ENCODE measurements at places on chromosomes 2 and 18. TPM values are rescaled to one million over a fixed set of nuclear protein-coding genes. Genes with fewer than 3 reads are reported as not detected.

The IL36B gene
- total RNA-seq: not detected

The DCDC2C gene
- total RNA-seq: not detected

DNA sequence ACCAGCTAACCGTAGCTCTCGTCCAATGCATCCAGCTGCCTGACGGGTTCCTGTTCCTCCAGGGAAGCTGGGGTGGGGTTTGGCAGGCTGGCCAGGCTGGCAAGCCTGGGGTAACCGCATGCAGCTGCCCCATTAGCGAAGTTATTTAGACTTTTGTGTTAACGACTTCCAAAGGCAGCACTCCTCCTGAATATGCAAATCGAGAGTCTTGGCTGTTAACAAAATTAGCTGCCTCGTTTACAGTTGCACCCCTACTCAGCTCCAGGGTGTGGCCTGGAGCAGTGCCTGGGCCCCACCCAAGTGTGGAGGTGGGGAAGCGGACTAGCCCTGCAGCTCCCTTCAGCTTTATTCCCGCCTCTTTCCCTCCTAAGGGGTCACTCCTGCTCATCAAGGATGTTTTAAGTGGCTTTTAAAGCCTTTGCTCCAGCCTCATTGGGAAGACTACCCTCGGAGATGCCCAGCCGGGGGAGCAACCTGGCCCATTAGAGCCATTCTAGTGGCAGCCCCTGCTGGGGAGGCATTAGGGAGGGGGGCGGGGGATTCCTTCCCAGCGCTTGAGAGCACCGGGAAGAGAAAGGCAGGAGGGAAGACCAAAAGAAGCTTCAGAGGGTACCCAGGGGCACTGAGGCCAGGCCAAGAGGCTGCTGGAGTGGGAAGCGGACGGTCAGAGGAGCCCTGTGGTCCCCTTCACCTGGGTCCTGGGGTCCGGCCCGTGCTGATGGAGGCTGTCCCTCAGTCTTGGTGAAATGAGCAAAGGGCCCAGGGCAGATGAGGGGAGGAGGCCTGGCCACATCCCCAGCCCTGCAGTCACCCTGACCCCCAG lies 204.1 kb downstream of the CELF4 start:
- H3K4me3 ChIP-seq: no peak overlapping the region
- DNase-seq: no peak
- no peak overlapping the region for H3K27ac ChIP-seq
- H3K4me1 ChIP-seq: no peaks in the 10 kb centered on the region

DNA sequence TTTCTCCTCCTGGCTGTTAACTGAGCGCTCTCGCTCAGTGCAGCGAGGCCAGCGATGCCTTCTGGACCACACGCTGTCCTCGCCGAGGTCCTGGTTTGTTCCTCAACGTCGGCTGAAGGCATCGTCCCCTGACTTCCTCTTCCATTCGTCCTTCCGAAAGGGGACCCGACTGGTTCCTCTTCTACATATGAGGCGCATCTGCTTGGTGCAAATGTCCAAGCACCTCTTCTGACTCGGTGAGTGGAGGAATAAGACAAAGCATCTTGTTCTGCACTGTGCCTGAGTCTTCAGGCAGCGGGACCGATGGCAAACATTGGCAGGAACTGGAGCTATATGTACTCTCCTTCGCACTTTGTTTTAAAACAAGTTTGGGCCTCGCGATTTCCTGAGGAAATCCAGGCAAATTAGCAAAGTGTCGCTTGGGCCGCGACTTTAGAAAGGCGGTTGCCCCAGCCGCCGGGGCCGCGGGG lies 621 bp upstream of the KCNS3 start:
- H3K4me1 ChIP-seq: peaks cover 31% of the 10 kb centered on the region
- H3K36me3 ChIP-seq: no peaks in the 10 kb centered on the region
- H3K4me3 ChIP-seq: peak overlapping the region; percentile 80
- H3K27ac ChIP-seq: peak overlapping the region; percentile 44

The GPR75 gene
- 1.2 TPM for total RNA-seq

The SLC14A1 gene
- 1.6 TPM for total RNA-seq

DNA sequence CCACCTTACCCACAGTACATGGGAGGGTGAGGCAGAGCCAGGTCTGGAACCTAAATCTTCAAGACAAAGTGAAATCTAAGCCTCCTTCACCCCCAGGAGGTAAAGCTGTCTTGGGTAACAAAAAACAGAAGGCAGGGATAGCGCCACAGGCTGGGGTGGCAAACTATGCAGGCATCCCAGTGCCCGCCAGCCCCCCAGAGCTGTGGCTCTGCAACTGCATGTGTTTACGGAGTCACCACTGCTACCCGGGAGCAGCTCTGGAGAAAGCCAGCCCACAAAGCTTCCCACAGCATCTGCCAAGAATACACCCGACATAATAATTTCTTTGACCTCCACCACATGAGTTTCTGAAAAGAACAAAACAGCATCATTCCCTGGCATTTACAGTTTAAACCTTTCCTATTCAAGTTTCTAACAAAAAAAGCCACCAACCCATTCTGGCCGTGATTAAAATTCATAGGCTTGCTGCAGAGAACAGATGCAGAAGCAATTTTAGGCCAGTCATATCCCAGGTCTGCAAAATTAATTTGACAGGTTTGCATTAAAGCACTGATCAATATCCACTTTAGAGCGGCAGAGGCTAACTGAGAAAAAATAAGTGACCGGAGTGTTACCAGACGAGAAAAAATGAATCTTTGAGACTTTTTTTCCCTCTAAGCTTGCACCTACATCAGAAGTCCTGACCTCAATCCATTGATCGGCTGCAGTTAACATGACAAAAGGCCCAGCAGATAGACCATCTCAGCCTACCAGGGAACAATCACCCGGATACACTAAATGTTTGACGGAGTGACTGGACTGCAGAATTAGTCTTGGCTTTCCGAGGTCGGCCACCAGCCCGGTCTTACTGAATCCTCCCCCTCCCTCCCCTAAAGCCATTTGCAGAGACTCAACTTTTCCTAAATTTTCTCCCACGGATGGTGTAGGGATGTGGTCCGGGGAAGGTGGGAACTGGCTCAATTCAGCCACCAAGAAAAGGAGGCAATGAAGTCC lies 309.6 kb upstream of the SKOR2 start:
- H3K4me1 ChIP-seq: no peaks in the 10 kb centered on the region
- H3K4me3 ChIP-seq: no peak overlapping the region
- H3K36me3 ChIP-seq: no peaks in the 10 kb centered on the region

The C18orf54 gene
- 1.7 TPM for total RNA-seq

The CHRNG gene
- not detected for total RNA-seq

DNA sequence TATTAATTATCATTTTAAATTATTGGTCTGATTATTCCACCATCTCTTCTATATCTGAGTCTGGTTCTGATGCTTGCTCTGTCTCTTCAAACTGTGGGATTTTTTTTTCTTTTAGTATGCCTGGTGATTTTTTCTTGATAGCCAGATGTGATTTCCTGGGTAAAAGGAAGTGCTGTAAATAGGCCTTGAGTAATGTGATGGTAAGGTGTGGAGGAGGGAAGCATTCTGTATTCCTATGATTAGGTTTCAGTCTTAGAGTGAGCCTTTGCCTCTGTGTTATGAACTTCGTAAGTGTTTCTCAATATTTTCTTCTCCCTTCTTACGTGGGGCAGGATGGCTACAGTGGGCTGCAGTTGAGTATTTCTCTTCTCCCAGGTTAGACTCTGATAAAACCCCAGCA lies 103.0 kb downstream of the EHBP1 start:
- H3K27me3 ChIP-seq: no peaks in the 10 kb centered on the region
- no peak overlapping the region for H3K27ac ChIP-seq
- no peak overlapping the region for H3K4me3 ChIP-seq
- H3K4me1 ChIP-seq: peaks cover under 1% of the 10 kb centered on the region

- H3K27me3 ChIP-seq: no peaks in the 10 kb centered on the region
- DNase-seq: no peak
- H3K36me3 ChIP-seq: no peaks in the 10 kb centered on the region
- no peak overlapping the region for H3K4me3 ChIP-seq
Observed at GRCh38 chr2:154616659-154617058, 81.8 kb upstream of the KCNJ3 start.

GRCh38 chr2:64852771-64853241 lies 136.4 kb upstream of the SLC1A4 start:
- H3K4me3 ChIP-seq: no peak overlapping the region
- H3K27me3 ChIP-seq: no peaks in the 10 kb centered on the region
- H3K27ac ChIP-seq: no peak overlapping the region
- peaks cover 8% of the 10 kb centered on the region for H3K4me1 ChIP-seq

DNA sequence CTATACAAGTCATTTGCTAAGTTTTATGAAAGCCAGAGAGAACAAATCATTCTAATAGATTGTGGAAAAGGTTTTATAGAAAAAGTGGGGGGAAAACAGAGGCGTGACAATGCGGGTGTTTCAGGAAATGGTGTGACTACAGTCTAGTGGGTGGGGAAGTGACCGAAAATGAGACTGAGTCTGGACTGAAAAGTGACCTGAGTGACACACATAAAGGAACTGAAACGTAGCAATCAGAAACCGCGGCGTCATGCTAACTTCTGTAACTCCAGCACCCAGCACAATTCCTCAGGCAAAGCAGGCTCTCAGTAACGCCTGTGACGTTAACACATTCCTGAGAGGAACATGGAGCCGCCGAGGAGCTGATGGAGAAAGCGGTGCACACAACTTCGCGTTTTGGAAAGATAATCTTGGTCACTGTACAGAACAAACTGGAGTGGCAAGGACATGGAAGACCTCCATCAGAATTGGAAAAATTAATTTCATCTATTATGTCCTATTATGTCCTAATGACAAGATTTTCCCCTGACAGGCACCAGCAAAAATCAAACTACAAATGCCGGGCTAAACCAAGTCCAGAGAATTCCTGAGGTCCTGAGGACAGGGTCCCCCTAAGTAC lies 1.4 kb upstream of the CD226 start:
- H3K4me1 ChIP-seq: peaks cover 5% of the 10 kb centered on the region
- no peak overlapping the region for H3K27ac ChIP-seq
- no peak for DNase-seq
- H3K36me3 ChIP-seq: no peaks in the 10 kb centered on the region
- no peak overlapping the region for H3K4me3 ChIP-seq

The MDH1B gene
- total RNA-seq: 1.1 TPM

GRCh38 chr18:37564711-37565100 lies 892 bp downstream of the CELF4 start:
- no peaks in the 10 kb centered on the region for H3K36me3 ChIP-seq
- no peak for DNase-seq
- H3K4me1 ChIP-seq: peaks cover 23% of the 10 kb centered on the region
- H3K27ac ChIP-seq: no peak overlapping the region

DNA sequence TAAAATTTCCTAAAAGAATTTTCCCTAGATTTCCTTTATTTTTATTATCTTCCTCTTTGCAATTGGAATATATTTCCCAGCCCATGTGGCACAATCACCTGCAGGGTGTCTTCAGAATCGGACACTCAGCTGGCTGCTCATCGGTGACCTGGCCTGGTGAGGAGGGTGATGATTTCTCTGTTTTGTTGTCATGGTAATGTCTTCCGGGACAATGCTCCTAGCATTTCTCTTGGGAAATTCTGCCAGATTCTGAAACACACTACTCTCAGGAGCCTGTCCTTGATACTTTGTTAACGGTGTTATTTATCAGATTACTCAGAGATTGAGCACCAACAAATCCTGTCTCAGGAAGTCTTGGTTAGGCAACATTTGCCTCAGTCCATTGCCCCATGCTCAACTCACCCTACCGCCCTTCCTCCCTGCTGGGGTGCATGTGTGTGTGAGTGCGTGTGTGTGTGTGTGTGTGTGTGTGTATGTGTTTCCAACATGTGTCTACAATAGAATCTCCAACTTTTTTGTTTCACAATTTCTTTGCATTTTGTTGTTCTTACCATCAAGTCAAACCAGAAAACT lies 70.3 kb downstream of the MYT1L start:
- H3K4me1 ChIP-seq: no peaks in the 10 kb centered on the region
- DNase-seq: no peak
- H3K4me3 ChIP-seq: no peak overlapping the region
- H3K27ac ChIP-seq: no peak overlapping the region
- no peaks in the 10 kb centered on the region for H3K36me3 ChIP-seq

DNA sequence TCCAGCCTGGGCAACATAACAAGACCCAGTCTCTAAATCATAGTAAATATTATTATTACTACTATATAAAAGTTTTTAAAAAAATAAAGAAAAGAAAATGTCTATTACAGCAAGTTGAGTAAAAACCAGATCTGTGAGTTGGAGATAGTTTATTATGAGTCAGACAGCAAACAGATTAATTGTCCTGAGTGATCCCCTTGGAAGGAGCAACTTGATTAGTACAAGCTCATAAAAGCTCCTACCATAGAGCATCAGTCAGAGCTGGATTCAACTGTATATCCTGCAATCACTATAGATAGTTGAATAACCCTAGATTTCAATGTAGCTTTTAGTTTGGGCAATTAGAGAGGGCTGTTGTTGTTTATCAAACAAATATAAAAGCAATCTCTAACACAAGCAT lies 84.1 kb downstream of the TRABD2A start:
- H3K4me3 ChIP-seq: no peak overlapping the region
- no peak overlapping the region for H3K27ac ChIP-seq
- no peaks in the 10 kb centered on the region for H3K36me3 ChIP-seq
- DNase-seq: no peak

The DDX18 gene
- 29.2 TPM for total RNA-seq

GRCh38 chr2:40204268-40204667 lies 247.6 kb downstream of the SLC8A1 start:
- peaks cover 29% of the 10 kb centered on the region for H3K4me1 ChIP-seq
- no peaks in the 10 kb centered on the region for H3K36me3 ChIP-seq
- no peak overlapping the region for H3K4me3 ChIP-seq
- no peaks in the 10 kb centered on the region for H3K27me3 ChIP-seq

The ACAA2 gene
- total RNA-seq: 79.8 TPM

DNA sequence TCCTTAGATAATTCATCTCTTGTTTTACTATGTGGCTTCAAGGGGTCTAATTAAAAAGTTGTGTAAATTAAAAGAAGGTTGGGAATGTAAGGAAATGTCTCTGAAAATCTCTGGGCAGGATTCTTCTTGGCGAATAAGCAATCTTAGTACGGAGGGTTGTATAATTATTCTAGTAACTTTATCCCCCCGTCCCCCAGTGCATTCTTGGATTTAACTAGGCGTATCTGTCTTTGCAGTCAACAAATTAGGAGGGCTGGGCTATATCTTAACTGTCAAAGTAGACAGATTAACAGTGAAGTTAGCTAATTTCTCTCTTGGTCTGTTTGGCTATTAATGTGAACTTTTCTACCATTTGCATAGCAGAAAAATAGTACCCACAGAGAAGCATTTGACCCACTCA lies 329.8 kb upstream of the THUMPD2 start:
- no peak overlapping the region for H3K27ac ChIP-seq
- H3K27me3 ChIP-seq: no peaks in the 10 kb centered on the region
- no peak for DNase-seq
- no peaks in the 10 kb centered on the region for H3K36me3 ChIP-seq

The CDK5R2 gene
- 0.52 TPM for total RNA-seq

GRCh38 chr2:60560734-60561644 lies 7.5 kb upstream of the BCL11A start:
- no peak for DNase-seq
- H3K36me3 ChIP-seq: no peaks in the 10 kb centered on the region
- no peak overlapping the region for H3K27ac ChIP-seq
- H3K4me1 ChIP-seq: peaks cover 14% of the 10 kb centered on the region

GRCh38 chr2:218898109-218898878 lies 17.6 kb downstream of the WNT10A start:
- DNase-seq: no peak
- peak overlapping the region; percentile 20 for H3K4me3 ChIP-seq
- peaks cover 32% of the 10 kb centered on the region for H3K4me1 ChIP-seq
- peaks cover 100% of the 10 kb centered on the region for H3K27me3 ChIP-seq
- H3K36me3 ChIP-seq: no peaks in the 10 kb centered on the region

The LHCGR gene
- 2.7 TPM for total RNA-seq

Measured in esophagus muscularis mucosa (tissue), 4 donors.